ENCODE measurements at places on chromosomes 2 and 18.

GRCh38 chr2:11710210-11710609, 36.2 kb upstream of the LPIN1 start:
- no peak for DNase-seq

- no peak for DNase-seq
These were observed 35.5 kb downstream of the SDC1 start for GRCh38 chr2:20189299-20189931.

DNA sequence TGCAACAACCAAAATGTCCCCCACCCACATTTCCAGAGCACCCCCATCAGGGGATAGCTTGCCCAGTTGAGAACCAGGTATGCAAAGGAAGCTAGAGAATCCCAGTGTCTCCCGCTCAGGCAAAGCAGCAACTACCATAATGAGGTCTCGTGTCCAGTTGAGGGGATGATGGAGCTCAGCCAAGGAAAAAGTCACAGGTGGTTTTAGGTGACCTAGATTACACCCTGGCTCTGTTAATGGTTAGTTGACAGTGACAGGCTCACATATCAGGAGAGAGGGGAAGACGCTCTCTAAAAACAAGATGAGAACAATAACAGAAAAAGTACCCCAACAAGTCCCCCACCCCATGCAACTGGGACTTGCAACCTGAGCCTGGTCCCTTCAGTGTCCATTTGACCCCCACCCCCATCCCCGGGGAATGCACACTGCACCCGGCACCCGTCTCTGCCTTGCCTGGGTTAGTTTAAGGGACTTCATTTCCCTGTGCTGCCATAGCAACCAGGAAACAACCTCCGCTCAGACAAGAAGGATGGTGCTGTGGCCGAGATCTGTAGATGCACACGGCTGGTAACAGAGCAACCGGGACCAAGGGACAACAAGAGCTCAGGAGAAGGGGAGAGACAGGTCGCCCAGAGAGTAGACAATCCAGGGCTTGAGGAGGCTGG, at the start of gene KIAA2012:
KIAA2012 (plus strand) TSS at position 519 of the 665 bp plus-strand sequence. CDS start 373 bp downstream, outside the sequence.
- DNase-seq, result no peak

DNA sequence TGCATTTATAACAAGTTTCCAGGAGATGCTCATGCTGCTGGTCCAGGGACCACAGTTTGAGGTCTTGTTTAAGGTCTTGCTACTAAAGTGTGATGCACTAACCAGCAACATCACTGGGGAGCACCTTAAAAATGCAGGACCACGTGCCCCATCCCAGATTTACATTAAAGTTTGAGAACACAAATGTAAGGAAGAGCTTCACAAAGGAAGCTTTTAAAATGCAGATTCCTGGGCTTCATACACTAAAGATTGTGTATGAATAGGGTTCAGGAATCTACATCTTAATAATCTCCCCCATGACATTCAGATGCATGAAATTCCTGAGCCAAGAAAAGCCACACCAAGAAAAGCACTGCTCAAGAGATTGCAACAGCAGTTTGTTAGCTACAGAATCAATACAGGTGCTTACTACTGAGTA, 235.3 kb upstream of the TANK start:
- no peak for DNase-seq

DNA sequence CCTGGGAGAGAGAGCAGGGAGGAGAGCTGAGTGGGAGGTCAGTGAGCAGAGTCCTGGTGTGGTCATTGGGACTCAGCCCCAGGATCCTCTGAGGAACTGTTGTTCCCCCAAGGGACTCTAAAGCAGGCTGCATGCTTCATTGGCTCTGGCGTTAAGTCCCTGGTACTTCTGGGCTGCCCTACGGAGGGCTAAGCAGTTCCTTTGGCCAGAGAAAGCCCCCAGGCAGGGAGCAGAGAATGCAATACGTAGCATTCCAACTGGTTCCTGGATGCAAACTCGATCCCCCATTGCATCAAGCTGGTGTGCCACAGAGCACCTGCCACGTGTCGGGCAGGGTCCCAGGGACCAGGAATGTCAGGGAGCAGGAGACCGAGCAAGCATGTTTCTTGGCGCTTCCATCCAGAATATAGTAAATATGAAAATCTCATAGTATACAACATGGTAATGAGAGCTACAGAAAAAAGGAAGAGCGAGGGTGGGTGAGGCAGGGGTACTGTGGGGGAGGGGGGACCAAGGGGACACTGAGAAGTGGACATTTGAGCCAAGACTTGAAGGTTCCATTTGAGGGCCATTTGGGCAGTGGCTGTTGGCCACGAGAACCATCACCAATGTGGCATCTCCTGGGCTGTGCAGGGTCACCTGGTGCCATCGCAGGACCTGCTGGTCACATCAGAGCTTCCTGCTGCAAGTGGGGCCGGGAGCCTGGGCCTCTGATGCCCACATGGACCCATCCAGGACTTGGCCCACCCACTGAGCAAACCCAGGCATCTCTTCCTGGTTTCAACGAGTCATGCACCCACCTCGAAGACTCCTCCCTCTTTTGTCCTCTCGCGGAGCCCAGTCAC, 160.4 kb downstream of the ASB1 start:
- no peak for DNase-seq

DNA sequence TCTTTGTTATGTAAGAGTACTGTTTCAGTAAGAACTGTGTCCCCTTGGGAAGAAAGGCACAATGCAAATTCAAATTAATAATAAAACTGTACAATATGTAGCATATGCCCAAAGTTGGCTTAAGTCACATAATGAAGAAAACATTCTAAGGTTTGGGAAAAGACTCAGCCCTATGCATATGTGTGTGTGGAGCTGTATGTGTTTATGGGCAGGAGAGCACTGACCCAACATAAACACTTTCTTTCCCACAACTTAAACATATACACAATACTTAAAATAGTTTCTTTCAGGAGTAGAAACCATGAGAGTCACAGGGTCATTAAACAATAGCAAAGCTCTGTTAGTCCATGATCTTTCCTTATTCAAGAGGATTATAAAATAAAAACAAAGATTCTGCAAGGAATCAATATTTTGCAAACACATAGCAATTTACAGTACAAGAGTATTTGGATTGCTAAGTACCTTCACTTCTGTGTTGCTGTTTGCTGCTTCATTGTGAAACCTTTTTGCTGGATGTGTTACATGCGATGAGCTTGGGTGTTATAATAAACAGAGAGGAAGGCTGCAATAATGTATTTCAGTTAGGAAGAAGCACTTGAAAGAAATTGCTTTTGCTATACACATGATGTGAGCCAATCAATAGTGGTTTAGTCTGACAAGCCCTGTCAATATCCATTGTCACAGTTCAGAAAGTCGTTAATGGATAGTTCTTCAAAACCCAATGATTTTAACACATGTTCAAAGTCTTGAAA, 347.3 kb downstream of the ARHGAP15 start:
- DNase-seq, result no peak

- no peak for DNase-seq
These were observed 34.1 kb downstream of the PIEZO2 start for GRCh38 chr18:11115276-11115675.

GRCh38 chr2:41595240-41595639, 452.6 kb upstream of the PKDCC start:
- no peak for DNase-seq

- DNase-seq, result no peak
These were observed 7.8 kb upstream of the FSHR start for GRCh38 chr2:49162151-49162550.

- no peak for DNase-seq
These were observed 998.0 kb downstream of the DSC3 start for GRCh38 chr18:30044496-30044895.

- no peak for DNase-seq
These were observed 1.4 kb downstream of the STARD7 start for GRCh38 chr2:96207073-96207773.

- no peak for DNase-seq
These were observed 556 bp downstream of the DNMT3A start for GRCh38 chr2:25341011-25341727.

GRCh38 chr18:28635530-28635929, 458.6 kb upstream of the CDH2 start:
- DNase-seq, result no peak

DNA sequence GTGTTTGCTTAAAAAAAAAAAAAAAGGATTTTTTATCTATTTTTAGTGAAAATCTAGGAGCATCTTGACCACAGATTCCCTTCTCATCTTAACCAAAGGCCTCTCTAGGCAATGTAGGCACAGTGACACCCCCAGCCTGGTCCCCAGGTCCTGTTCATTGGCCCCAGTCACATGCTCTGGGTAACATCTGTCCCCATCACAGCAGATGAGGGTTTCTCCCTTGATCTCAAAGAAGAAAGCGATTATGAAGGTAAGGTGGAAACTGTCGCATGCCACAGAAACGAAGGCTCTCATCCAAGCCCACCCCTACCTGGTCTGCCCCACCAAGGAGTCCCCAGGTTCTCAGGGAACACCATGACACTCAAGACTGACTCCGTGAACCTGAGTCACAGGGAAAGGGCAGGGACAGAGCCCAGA, 4.7 kb downstream of the HS6ST1 start:
- no peak for DNase-seq

- DNase-seq, result no peak
These were observed 932.3 kb upstream of the ACVR2A start for GRCh38 chr2:146912536-146912935.

- DNase-seq, result no peak
These were observed 35.7 kb downstream of the CDC42EP3 start for GRCh38 chr2:37635504-37636380.

DNA sequence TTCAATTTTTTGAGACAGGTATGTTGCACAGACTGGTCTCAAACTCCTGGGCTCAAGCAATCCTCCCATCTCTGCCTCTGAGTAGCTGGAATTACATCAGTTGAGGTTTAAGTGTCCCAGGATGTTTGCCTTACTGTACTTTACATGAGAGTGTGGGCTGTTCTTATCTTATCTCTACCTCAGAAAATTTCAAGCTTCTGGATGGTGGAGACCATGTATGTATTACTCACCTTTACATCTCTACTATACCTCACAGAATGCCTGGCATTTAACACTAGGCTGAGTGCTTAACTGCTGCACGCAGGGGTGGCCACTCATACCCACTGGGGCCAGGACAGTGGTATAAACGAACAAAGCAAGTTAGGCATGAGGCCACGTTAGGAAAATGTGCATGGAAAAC, 272.0 kb upstream of the RAB12 start:
- DNase-seq, result no peak

DNA sequence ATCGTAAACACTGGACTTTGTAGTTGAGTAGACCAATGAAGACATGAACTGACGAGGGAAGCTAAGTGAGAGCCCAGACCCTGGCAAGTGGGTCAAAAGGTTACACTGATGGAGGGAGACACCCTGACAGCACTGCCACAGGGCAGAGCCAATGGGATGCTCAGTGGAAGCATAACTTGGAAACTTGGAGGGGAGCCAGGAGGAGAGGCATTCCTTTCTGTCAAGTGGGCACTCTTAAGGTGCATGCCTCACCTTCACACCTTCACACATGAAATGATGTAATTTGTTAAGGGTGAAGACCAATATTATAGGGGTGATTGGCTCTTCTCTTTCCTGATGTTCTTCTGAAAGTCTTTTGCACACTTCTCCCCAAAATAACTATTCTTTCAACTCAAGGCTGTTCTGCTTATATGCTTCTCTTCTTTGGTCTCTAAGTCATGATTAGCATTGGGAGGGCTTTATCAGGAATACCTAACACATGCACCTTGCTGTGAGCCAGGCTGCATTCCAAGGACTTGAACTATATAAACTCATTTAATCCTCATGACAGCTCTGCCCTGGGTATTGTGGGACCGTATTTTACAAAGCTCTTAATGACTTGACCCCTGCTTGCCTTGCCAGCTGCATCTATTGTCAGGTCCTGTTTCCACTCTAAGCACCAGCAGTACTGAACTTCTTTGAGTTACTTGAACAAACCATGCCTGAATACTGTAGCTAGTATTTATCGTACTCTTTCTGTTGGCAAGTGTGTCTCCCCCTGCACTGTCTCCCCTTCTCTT, 19.0 kb downstream of the RPL37A start:
- no peak for DNase-seq

GRCh38 chr2:153071090-153071489, 352.7 kb downstream of the ARL6IP6 start:
- no peak for DNase-seq

- no peak for DNase-seq
These were observed 70.3 kb upstream of the RAB12 start for GRCh38 chr18:8538935-8539334.

DNA sequence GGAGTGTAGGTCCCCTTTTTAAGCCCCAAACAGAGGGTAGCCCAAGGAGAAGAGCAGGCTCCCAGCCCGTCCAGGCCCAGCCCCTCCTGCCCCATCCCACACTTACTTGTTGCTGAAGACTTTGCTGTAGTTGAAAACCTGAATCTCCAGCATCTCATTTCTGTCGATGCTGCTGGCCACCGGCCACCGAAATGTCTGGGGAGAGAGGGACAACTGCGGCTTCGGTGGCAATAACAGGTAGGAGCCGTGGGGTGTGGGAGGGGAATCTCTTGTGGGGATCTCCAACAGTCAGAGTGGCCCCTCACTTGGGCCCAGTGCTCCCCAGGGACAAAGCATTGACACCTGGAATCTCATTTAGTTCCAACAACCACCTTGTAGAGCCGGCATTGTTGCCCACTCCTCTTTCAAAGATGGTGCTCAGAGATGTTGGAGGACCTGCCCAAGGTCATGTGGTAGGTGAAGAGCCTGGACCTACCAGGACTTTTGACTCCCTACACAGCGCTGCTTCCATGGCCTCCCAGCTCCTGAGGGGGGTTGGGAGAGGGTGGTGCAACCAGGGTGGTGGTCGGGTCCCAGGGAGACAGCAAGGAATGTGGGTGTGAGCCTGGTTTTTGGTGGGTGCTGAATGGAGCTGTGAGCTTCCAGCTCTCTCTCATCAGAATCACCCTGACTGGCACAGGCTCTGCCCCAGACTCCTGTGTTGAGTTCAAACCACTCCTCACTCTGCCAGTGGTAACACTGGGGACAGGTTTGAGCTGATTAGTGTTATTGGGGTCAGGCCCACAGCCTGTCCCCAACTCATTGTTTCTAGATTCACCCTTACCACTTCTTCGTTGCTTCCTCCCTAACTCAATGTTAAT, 50.0 kb upstream of the OTOF start:
- DNase-seq, result no peak

GRCh38 chr2:128347701-128348539, 29.3 kb upstream of the HS6ST1 start:
- no peak for DNase-seq

DNA sequence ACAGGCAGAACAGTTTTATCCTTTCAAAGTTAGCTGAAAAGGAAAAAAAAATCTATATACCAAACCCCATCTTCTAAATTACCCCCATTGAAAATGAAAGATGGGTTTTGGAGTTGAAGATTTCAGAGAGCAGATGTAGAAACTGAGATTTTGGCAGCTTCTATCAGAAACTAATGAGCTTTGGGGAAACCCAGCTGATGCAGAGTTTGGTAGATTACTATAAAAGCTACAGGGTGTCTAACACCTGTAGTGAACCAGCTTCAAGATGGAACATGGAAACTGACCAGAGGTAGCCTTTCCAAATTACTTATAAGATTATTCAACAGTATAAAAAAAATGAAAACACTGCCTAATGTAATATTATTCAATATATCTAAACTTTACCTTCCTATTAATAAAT, 583.1 kb downstream of the XIRP2 start:
- no peak for DNase-seq

GRCh38 chr2:74583504-74583903, 29.0 kb downstream of the DOK1 start:
- no peak for DNase-seq

Data from activated T-helper 1 cell treated with anti-CD3 and anti-CD28 coated beads, Interleukin-2, amount 50 U/mL, for 16 hours (primary cell).